ENCODE measurements at places on chromosomes 3 and 15.

GRCh38 chr15:65829130-65829764 lies 37.2 kb upstream of the DENND4A start:
- DNase-seq: peak; percentile 29

DNA sequence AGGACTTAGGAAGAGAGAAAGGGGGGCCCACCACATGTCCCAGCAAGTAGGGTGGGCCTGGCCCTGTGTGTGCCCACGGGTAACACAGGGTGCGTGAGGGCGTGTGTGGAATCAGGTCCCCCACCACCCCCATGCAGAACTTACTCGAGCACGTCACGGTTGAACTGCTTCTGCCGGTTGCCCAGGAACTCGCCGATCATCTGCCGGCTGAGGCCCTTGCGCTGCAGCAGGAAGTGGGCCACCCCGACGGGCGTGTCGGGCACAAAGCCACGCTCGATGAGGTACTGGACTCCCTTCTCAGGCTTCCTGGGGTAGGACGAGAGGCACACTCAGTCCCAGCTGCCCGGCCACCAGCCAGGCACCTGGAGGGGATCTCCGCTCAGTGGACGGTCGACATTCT lies 83.1 kb upstream of the RPL32 start:
- no peak for DNase-seq

GRCh38 chr3:48137425-48137999 lies 50.7 kb downstream of the CDC25A start:
- DNase-seq: no peak

GRCh38 chr15:61421470-61421869 lies 192.4 kb upstream of the RORA start:
- no peak for DNase-seq

- no peak for DNase-seq
These were observed 29.3 kb upstream of the SH3BP5 start for GRCh38 chr3:15361494-15362214.

DNA sequence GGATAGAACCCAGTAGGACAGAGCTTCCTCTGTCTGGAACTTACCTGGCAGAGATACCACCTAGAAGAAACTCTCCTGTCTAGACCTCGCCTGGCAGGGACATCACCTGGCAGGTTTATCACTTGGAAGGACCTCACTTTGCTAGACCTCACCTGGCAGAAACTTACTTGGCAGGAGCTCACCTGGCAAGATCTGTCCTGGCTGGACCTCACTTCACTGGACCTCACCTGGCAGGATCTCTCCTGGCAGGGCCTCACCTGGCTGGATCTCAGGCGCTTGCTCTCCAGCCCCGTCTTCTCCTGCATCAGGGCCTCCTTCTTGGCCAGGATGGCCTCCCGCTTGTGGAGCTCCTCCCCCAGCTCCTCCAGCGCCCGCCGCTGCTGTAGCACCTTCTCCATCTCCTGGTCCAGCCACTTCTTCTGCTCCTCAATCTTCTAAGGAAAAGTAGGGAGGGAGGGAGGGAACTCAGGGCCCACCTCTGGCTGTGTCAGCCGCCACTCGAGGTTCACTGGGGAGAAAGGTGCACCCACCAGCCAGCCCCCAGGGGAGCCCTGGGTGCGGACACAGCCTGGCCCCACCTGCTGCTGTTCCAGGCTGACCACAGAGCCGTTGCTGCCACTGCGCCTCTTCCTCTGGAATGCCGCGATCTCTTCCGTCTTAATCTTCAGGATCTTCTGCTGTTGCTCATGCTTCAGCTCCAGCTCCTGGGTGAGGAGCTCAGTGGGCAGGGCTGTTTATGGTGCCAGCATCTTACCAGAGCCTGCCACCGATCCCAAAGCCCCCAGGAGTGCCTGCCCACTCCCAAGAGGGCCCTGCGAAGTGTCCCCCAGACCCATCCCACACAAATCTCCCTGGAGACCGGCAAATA lies 22.5 kb downstream of the KIF7 start:
- no peak for DNase-seq

- peak; percentile 96 for DNase-seq
These were observed 76.4 kb upstream of the SLC4A7 start for GRCh38 chr3:27560484-27561056.

DNA sequence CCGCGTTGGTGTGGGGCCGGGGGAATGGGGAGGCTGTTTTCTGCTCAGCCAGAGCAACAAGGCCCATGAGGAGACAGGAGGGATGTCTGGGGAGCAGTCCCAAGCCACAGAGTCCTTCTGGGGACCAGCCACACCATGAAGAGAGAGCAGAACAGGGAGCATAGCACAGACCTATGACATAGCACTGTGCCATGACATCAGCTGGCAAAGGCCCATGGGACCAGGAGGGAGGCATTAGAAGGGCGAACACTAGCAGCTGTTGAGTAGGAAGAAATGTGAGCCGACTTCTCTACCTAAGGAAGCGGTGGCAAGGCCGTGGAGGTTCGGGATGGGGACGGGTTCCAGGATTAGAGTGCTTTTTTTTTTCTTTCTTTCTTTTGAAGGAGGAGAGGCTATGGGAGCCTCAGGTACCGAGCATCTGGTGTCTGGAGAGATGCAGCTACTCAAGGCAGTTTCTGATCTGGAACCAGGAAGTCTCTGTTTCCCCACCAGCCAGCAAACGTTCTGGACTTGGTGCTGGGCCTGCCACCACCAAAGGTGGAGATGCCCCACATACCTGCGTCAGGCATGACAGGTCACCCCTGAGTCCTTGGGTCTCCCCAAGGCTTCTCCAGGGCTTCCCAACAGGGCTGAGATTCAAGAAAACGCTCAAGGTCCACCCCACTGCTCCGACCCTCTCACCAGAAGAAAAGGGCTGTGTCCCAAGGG lies 77.3 kb upstream of the CGNL1 start:
- no peak for DNase-seq

GRCh38 chr3:156985711-156986110 lies 159.6 kb downstream of the LEKR1 start:
- no peak for DNase-seq
